ENCODE measurements at places on chromosomes 3 and 15.

GRCh38 chr3:102295756-102296155 lies 139.1 kb upstream of the ZPLD1 start:
- DNase-seq, result no peak

DNA sequence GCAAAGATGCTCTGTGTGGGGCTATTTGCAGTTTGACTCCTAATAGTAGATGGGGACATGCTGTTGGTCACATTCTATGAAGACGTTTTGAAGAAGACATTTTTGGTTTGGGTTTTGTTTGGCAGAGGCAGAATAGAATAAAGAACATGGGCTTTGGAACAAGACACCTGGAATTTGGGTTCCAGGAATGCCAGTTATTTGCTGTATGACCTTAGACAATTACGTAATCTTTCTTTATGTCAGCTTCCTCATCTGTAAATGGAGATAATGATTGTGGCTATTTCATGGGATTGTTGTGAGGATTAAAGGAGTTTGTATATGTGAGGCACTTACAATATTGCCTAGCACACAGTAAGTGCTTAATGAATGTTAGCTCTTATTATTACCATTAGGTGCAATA lies 91.6 kb downstream of the MESD start:
- no peak for DNase-seq

- no peak for DNase-seq
Measured at GRCh38 chr15:63939531-63940130, 105.9 kb upstream of the HERC1 start.

- no peak for DNase-seq
Measured at GRCh38 chr3:196051282-196052076, 30.4 kb downstream of the TFRC start.

- no peak for DNase-seq
Measured at GRCh38 chr3:154933581-154933980, 146.5 kb upstream of the MME start.

GRCh38 chr15:85681386-85681785 lies 113.3 kb downstream of the KLHL25 start:
- no peak for DNase-seq

DNA sequence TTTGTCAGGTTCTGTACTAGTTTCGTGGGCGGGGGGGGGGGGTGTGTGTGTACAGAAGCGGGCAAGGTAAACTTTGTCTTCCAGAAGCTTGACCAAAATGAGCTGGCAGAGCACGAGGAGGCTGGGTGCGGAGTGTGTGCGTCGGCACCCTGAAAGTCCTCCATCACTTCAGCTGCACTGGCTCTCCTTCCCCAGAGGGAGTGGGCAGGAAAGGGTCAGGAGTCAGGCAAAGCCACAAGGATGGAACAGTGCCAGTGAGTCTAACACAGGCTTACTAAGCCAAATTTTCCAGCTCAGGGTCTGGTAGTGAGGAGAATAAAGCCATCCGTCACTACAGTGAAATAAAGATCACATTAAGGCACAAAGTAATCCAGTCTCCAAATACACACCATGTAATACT lies 11.9 kb upstream of the SH3GL3 start:
- no peak for DNase-seq
